ENCODE measurements at places on chromosomes 5 and 9.

DNA sequence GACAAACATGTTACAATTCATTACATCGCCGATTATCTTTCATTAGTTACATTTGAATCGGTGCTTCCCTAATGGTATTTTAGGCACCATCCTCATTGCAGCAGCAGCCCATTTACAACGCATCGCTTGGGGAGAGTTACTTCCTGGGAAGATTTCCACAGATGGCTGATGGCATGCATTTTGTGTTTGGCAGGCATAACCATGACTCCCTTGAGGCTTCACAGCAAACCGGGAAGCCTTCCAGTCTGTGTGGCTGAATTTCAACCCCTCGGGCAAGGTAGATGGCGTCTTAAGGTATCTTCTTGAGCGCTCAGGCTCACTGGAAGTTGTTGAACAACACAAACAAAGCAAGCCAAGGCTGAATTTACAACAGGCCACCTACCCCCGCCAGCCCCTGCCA lies 1.6 kb upstream of the DNAH5 start:
- no peak for DNase-seq

- no peak for DNase-seq
Measured at GRCh38 chr9:5622016-5622415, 6.9 kb upstream of the RIC1 start.

DNA sequence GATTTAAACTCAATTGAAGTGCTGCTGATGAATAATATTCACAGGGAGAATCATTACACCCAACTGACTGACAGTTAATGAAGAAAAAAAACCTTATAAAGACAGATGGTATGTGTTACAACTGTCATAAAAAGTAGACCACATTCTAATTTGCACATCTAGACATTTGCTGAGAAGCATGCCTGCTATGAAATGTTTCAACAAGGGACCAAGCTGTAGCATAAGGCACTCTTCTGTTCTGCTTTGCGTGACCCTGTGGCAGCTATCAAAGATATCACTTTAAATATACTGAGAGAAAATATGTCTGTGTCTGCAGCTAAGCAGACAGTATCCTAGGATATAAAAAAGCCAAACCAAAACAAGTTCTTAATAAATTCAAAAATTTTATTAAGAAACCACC lies 153.7 kb downstream of the TMEM232 start:
- no peak for DNase-seq

GRCh38 chr9:108181441-108181840 lies 674.3 kb downstream of the ACTL7B start:
- DNase-seq, result no peak

DNA sequence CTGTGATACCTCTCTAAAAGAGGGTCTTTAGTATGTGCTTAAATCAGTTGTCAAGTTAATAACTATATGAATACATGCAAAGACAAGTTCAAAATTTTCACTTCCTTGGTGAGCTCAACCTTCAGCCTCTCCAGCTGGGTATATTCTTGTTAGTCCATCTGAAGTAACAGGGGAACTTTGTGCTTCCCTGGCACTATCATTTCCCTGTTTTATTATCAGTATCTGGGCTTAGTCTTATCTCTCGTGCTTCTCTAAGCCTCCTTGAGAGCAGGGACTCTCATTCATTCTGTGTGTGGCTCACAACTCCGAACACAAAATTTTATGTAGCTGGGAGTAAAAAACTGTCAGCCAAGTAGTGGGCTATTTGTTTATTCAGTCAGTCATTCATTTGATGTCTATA lies 175.9 kb upstream of the MAP3K1 start:
- DNase-seq, result no peak

Measured in stimulated activated CD4-positive, alpha-beta T cell treated with anti-CD3 and anti-CD28 coated beads, Interleukin-2, amount 100 ng/mL, for 24 hours (primary cell).